ENCODE measurements at places on chromosomes 2 and 18.

DNA sequence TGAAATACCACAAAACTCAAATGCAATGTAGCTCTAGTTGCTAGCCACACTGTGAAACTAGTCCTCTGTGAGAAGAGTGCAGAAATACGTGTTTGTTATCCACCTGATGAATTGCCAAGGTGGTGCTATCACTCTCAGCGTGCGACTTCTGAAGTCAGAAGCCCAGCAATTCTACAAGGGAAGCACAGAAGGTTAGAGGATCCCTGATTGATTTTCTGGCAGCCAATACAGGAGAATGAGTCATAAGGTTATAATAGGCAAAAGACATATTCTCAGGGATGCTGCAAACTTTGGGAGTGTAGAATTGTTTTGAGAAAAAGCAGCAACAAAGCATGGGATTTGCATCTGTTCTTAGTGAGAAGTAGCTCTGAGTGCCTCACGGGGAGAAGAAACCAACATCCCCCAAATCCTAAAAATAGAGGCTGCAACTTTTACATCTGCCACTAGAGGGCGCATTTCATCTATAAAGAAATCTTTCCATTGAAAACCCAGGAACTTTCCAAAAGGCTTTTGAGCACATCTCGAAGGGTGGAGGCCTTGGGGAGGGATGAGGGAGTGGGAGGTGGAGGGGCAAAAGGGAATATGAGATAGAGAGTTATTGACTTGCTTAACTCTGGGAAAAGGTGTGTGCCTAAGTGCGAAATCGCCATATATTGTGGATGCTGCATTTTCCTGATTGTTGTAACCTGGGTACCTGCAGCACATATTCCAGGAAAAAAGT is 78.0 kb downstream of the TMEM182 start:
- peak; percentile 23 for DNase-seq

DNA sequence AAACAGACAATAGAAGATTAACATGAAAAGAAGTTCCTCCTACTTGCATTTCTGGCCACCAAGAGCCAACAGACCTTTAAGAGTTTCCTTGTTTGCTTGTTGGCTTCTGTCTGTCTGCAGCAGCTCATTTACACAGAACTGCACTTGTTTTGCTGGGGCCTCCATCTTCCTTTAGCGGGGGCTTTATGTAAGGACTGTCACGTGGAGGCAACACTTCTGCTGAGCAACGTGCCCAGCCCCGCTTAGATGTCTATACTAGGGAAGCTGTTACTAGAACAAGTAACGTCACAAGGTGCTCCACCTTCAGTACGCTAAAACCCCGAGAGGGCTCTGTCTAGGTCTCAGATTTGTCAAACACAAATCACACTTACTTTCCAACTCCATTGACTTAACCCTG is 104.3 kb upstream of the PXDN start:
- no peak for DNase-seq

GRCh38 chr2:180276733-180277132 is 269.6 kb upstream of the CWC22 start:
- DNase-seq, result no peak

GRCh38 chr2:185433824-185434223 is 304.8 kb upstream of the FSIP2 start:
- DNase-seq, result no peak

GRCh38 chr2:48306409-48307284 is 223.3 kb upstream of the STON1 start:
- no peak for DNase-seq

DNA sequence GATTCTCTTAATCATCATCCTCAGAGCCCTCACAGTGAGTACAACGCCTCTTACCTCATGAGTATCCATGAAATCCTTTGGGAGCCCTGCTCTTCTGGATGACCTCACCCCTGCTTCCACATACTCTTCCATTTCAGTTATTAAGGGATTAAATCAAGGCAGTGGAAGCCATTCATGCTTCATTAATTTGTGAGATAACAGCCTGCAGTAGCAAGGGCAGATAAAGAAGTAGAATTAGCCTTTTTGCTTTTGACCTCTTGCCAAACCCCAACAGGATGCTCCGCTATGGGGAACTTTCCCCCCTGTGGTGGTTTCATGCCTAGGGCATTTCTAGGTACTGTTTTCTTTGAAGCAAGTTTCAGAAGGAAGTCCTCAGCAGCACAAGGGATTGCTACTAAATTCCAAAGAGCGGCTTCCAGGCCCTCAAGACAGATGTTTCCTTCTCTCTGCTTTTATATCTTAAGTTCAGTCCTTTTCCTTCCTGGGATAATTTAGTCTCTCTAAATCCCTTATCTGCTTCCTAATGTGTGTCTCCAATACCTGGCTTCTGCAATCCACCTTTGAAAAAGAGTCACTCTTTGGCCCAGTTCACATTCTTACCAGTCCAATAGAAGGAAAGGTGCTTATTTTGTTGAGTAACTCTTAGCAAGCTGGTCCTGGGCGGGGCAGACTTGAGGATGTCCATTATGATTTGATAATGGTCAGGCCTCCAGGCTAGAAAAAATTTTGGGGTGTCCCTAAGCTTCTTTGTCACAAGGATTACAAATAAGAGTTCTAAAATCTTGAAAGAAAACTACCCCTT is 76.9 kb downstream of the MYO1B start:
- no peak for DNase-seq

DNA sequence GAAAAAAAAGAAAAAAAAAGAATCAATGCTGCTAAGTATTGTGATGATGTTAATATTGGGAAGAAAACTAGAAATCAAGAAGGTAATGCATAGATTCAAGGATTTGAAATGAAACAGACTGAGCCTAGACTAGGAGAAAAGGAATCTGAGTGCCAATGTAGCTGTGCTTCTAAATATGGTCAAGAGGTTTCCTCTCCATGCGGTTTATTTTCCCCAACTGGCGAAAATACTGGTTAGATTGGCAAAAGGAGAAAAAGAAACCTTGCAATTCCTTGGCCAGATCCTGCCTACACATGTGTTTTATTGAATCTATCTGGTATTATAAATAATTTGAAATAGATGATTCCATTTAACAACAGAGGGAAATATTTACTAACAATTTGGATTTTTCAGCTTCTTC is 5.7 kb downstream of the SCN3A start:
- no peak for DNase-seq

DNA sequence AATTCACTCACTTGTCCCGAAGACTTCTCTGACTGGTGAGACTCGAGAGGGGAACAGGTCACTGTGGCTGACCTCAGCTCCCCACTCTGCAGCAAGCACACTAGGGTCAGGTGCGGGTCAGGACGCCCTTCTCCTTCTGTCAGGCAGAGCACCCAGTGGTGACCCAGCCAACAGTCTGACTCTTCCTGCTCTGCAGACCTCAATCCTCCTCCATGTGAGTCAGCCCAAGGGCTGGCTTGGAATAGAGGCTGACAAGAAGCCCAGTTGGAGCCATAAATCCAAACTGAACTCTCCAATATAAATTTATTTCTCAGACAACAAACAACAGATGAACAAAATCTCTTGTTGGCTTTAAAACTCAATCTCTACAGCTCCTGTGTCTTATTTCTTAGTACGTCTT is 253.1 kb downstream of the SH3BP4 start:
- no peak for DNase-seq

DNA sequence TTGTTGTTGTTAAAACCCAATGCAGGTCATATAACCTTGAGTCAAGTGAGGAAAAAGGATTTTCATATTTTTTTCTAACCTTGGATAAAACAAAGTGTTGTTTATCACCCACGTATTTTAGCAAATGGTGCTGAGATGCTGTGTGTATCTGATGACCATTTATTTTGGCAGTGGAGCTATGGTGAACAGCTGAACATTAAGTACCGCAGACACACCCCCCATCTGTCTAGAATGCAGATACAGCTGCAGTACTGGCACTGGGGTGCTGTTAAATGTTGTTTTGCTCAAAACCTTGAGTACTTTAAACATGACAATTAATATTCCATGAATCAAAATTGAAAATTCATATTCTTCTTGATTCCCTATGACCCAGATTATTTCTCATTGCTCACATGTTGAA is 773.3 kb upstream of the SLC39A10 start:
- DNase-seq, result no peak

GRCh38 chr18:730692-731091 is 18.3 kb upstream of the ENOSF1 start:
- DNase-seq, result no peak

GRCh38 chr2:151522556-151522955 is 112.9 kb downstream of the RIF1 start:
- DNase-seq, result no peak

- DNase-seq, result no peak
These were observed 18.8 kb downstream of the CDH2 start for GRCh38 chr18:28158083-28158581.

DNA sequence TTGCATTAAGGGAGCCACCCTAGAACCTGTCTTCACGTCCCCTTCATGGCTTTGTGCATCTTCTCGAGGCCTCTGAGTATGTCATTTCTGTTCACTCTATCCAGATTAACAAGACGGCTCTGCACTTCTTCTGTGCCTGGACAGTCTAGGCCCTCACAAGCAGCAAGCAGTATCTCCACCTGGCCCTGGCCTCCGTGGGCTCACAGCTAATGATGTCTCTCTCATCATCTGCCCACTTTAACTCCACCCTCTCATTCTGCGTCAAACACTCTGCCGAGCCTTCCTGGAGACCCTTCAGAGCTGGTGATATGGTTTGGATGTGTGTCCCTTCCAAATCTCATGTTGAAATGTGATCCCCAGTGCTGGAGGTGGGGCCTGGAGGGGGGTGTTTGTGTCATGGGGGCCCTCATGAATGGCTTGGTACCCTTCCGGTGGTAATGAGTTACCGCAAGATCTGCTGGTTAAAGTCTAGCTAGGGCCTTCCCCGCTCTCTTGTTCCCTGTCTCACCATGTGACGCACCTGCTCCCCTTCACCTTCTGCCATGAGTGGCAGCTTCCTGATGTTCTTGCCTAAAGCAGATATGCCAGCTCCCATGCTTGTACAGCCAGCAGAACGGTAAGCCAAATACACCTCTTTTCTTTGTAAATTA is 132.5 kb upstream of the ID2 start:
- no peak for DNase-seq

DNA sequence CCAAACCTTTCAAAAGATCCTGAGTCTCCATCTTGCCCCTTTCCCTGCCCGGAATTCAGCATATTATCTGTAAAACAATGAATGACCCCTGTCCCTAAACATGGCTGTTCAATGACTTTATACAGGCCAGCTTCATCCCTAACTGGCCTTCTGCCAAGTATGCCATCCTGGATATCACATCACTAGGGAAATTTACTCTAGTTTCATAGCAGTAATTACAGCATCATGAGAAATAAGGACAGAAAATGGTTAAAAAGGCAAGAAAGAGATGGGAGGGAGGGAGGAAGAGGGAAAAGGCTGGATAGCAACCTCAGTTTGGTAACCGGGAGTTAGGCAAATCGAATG is 4.4 kb downstream of the MBOAT2 start:
- DNase-seq, result no peak

DNA sequence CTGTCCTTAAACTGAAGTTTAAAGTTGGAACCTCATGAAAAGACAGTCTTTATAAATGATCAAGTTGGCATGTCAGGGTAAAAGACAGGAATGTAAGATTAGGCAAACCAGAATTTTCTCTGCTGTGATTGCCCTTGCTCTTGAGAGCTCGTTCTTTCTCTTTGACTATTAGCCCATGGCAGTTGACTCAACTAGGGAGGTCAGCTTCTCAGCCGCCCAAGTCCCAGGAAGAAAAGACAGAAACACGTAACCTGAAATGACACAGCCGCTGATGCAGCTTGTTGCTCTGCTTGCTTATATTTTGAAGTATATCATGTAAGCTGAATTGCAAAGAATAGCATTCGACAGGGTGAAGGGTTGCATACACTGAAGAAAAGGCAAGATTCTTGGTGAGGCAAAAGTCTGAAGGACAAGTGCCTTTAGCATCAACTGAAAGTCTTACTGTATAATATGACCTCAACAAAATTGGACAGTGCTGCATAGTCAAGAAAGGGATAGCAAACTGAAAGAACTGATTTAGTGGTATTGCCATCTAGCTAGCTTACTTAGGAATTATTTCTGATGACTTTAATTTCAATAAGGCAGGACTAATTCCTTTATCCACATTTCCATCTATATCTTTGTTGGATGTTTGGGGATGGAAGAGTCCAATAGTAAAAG is 54.7 kb downstream of the ARHGAP15 start:
- no peak for DNase-seq

DNA sequence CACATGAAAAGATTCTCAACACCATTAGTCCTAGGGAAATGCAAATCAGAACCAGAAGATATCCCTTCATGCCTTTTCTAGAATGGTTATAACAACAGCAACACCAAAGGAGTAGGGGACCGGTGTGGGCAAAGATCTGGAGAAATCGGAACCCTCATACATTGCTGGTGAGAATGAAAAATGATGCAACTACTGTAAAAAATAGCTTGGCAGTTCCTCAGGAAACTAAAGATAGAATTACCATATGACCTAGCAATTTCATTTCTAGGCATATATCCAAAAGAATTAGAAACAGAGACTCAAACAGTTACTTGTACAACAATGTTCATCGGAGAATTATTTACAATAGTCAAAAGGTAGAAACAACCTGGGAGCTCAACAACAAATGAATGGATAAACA is 29.2 kb upstream of the CDH7 start:
- DNase-seq, result no peak

DNA sequence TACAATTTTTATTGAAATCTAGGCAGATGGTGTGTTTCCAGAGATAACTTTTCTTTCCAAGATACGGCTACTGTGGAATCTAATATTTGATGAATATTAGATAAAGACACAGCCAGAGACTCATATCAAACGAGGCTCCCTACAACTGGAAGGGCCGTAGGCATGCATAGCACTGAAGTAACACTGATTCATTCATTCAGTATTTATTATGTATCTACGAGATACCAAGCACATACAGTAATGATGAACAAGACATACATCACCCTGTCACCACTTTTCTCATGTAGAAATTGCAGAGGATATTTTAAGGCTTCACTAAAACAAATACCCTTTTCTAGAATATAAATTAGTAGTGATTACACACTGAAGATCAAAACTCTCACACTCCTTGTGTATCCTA is 74.5 kb downstream of the KCTD18 start:
- DNase-seq, result no peak

DNA sequence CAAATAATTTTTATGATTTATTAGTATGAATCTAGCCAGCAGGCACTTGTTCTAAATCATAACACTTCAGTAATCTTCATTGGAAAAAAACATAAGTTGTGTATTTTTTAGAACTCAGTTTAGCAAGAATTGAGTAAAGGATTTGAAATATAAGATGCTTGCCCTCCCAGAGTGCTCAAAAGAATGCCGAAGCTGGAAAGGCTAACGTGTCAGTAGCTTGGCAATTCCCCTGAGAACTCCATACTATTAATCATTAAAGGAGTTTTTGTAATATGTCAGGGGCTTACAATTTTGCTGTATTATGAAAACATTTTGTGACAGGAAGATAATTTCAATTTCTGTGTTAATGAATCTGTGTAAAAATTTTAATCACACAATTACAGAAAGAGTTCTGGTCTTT is 122.7 kb downstream of the GULP1 start:
- DNase-seq, result no peak

DNA sequence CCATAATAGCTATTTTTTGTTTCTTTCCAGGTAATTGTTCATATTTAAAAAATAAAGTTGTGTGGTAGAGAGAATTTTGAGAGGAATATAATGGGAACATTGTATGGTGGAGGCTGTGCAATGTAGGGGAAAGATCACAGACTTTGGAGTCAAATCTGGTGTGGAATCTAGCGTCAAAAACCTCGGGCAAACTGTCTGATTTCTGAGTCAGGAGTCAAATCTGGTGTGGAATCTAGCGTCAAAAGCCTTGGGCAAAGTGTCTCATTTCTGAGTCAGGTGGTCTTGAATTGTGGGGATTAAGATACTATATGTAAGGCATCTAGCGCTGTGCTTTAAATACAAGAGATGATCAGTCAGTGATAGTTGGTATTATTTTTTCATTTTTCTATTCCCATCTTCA is 5.1 kb downstream of the PTPN4 start:
- DNase-seq, result no peak

- peak; percentile 76 for DNase-seq
These were observed at the start of gene CD8A for GRCh38 chr2:86790676-86791572. CD8A (minus strand) TSS chr2:86790913; CDS start chr2:86790825, 88 bp downstream.
